ENCODE measurements at places on chromosomes 7 and 10. TPM values are rescaled to one million over a fixed set of nuclear protein-coding genes. Genes with fewer than 3 reads are reported as not detected.

DNA sequence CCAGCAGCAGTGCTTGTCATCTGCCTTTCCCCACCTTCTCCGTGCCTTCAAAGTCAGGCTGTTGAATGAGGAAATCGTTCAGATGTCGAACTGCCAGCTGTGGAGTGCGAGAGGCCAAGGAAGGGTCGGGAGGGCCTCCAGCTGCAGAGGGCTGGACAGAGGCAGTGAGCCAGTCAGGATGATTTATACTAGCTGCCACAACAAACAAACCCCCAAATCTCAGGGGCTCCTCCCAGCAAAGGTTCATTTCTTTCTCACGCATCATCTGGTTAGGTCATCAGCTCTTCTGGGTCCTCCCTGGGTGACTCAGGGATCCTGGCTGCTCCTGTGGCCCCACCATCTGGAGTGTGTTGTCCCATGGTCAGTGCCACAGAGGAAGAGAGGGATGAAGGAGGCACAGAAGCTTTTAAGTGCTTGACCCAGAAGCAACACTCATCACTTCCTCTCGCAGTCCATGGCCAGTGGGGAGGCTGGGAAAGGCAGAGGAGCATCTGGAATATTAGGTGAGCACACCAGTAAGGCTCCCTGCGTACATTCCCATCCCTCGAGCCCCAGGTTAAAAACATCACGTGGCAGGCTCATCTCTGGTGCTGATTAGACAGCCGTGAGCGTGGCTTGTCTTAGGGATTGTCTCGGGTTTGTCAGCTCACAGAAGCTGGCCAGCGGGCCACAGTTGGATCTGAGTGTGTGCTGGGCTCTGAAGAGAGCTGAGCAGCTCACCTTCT, 140.7 kb downstream of the RGS10 start:
- peak; percentile 94 for DNase-seq
- H3K36me3 ChIP-seq: peaks cover 21% of the 10 kb centered on the region
- no peaks in the 10 kb centered on the region for H3K27me3 ChIP-seq
- peaks cover 41% of the 10 kb centered on the region for H3K4me1 ChIP-seq
- H3K27ac ChIP-seq: peak overlapping the region; percentile 69

DNA sequence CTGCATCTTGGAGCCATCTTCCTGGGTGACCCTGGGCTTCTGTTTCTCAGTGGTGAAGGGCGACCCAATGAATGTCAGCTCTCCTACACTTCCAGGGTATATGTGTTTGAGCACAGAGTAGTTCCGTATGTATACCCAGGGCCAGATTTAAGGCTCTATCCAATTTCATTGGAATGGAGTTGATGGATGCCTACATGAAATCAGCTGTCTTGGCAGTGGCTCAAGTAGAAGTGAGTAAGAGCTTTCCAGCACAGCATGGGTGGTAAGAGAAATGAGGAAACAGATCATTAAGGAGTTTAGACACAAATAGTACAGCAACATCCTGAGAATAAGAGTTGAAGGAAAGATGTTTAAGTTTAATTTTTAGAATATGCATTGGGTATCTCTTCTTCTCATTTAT, 433.0 kb downstream of the PAXIP1 start:
- H3K4me3 ChIP-seq: no peak overlapping the region
- H3K4me1 ChIP-seq: no peaks in the 10 kb centered on the region
- DNase-seq: peak; percentile 66
- no peaks in the 10 kb centered on the region for H3K27me3 ChIP-seq
- H3K27ac ChIP-seq: no peak overlapping the region

GRCh38 chr7:435630-436366, 83.8 kb downstream of the PDGFA start:
- H3K27ac ChIP-seq: no peak overlapping the region
- peaks cover 18% of the 10 kb centered on the region for H3K27me3 ChIP-seq
- DNase-seq: no peak

- H3K4me3 ChIP-seq: no peak overlapping the region
- no peak overlapping the region for H3K27ac ChIP-seq
- DNase-seq: no peak
- H3K4me1 ChIP-seq: no peaks in the 10 kb centered on the region
- no peaks in the 10 kb centered on the region for H3K27me3 ChIP-seq
Measured at GRCh38 chr10:24929056-24929544, 23.3 kb downstream of the PRTFDC1 start.

Gene CYP3A7
- total RNA-seq: 0.34 TPM

Data from esophagus muscularis mucosa (tissue), 4 donors.